HL-60 (cell line): ENCODE measurements at places on chromosomes 6 and 20.
A peak's percentile ranks its signal among the peaks of the same experiment; 100 is the strongest.

- no peak for DNase-seq
Measured at GRCh38 chr6:108337721-108338120, 42.9 kb downstream of the AFG1L start.

DNA sequence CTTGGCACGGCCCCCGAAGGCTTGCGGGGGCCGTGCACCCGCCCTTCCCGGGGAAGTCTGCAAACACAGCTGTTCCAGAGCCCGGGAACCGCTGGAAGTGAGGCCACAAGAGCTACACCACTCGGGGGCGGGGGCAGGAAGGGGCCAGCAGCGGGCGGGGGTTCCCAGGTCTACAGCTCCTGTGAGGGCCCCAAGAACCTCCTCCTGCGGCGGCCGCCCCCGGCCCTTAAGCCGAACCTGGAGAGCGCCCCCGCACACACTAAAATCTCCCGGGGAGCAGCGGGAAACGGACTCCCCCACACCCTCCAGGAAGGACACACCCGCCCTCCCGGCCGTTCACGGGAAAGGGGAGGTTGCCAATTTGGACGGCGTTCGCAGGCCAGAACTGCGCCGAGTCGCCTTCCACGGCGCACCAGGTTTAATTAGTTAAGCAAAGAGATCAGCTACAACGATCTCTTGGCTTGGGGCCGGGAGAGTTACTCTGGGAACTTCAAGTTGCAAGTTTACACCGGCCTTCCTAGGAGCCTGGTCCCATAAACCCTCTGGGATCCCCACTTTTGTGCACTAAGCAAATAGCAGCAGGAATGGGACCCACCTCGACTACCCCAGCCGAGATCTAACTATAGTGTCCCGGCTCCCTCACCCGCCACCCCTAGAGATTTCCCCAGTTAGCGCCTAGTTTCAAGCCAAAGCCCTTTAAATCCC is 1.7 kb downstream of the JAG1 start:
- DNase-seq: no peak

GRCh38 chr6:35451354-35452182 is 570 bp upstream of the FANCE start:
- no peak for DNase-seq

- no peak for DNase-seq
Measured at GRCh38 chr6:118377711-118378414, 170.2 kb upstream of the PLN start.

DNA sequence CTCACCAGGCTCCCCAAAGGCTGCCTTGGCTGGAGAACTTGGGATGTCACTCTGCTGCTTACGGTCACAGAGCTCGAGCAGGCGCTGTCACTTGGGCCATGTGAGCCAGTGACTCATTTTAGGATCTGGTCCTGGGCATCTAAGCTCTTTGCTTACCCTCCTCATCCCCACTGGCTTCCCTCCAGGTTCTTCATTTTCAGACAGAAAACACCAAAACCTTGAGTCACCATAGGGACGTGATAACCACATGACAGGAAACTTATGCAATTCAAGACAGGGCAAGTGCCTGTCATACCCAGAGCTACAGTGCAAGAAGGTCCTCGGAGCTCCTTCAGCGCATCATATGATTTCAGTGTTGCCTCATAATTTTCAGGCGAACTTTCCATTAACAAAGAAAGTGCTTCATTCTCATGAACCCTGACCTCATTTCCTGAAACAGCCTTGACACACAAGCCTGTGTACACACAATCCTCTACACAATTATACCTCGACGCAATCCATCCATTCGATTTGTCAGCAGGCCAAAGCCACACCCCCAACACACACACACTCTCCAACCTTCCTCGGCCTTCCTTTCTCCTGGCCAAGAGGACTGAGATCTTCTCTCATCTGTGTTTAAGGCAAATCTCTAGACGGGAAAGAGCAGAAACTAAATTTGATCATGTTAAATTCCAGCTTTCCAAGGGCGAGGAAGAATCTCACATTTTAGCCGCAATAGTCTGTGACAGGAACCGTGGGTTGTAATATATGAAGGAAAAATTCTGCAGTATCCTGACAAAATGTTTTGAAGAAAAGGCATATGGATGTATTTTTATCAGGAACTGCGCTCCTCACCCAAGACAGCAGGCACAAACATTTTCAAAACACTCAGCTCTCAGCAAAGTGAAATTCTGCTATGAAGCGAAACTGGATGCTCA is 25.3 kb downstream of the TBC1D7 start:
- DNase-seq: peak; percentile 97

GRCh38 chr20:3729811-3730540 is 2.5 kb upstream of the HSPA12B start:
- DNase-seq: no peak

DNA sequence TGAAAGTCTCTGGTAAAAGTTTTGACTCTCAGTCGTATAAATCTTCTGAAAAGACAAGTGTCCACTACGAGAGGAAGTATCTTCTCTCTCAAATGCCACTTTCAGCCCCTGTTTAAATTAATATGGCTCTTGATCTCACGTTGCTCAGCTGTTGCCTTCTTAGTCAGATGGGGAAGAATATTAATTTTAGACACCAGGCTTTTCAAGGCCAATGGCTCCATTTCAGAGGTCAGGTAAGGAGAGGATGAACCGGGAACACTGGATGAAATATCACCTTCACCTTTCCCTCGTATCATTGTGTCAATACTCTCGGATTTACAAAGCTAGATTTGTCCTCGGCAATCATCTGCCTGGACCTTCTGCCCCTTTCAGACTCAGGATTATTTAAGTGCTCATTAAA is at the start of gene MYLK4:
Gene MYLK4, minus strand, starts transcription at position 91 of the 400 bp plus-strand sequence. CDS start 1,628 bp downstream, outside the sequence.
- no peak for DNase-seq

DNA sequence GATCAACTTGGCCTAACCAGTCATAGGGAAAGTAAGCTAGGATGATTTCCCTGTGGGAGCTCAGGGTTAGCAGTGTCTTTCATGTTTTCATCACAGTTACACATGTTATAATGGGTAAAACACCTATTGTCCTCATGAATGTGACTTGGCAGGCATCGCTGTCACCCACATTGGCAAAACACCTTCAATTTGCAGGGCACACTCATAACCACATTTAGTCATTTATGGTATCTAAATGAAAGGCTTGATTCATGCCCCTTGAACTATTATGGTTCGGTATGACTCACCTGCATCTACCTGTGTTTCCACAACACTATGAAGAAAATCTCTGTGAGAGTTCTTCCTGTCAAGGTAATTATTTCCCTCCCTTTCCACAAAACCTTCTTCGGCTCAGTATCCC is 49.2 kb downstream of the FRK start:
- DNase-seq: no peak

DNA sequence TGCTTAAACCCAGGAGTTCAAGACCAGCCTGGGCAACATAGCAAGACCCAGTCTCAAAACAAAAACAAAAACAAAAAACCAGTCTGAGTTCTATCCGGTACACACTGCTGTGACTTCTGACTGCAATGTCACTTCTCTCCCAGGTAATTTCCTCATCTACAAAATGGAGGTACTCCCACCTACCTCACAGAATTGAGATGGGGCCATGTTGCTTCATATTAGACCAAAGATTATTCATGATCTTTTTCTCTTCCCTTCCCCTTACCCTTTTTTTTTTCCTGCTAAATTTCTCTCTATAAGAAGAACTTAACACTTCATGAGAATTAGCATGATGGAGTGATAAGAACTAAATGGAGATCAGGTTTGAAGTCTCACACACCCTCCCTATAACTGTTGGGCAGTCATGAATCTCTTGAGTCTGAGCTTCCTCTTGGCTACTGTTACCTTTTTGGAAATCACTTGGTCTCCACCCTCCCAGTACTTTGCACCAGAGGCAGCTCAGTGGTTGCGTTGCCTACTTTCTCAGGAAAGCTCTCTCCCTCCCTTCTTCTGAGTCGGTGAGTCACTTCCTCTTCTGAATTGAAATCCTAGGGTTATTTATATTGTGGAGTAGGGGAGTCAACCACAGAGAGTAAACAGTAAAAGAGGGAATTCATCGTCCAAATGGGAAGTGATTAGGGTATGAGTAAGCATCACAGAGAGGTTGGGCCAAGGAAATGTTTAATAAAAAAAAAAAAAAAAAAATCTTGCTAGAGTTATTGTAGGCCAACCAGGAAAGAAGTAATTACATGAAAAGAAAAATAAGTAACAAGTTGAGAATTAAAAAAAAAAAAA is 59.9 kb upstream of the MAP7 start:
- peak; percentile 96 for DNase-seq

DNA sequence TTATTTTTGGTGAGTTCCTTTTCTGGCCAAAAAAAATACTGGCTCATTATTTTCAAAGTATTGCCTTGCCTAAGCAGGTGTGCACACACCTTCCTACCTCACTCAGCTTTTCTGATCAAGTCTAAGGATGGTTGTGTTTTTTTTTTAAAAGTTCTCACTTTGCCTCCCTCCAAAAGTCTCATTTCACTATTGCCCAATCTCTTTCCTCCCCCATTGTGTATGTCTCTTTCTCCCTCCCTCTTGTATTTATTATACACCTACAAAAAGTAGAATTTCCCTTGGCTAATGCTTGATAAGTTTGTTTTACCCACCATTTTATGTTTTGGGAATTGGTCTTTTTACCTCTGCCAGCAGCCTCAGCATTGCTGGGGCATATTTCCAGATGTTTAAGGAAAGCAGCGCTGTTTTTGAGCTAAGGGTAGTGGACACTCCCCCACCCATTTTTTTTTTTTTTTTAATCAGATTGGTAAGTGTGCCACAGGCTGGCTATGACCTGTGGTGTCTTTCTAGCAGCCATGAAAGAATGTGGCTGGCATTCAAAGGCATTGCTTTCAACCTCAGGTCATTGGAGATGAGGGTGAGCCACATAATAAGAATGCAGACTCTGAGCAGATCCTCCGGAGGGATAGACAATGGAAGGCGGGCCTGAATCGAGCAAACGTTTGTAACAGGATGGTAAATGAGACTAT is 668.6 kb downstream of the UTRN start:
- DNase-seq: no peak

- DNase-seq: no peak
Measured at GRCh38 chr20:18662279-18663040, 74.6 kb downstream of the DTD1 start.

DNA sequence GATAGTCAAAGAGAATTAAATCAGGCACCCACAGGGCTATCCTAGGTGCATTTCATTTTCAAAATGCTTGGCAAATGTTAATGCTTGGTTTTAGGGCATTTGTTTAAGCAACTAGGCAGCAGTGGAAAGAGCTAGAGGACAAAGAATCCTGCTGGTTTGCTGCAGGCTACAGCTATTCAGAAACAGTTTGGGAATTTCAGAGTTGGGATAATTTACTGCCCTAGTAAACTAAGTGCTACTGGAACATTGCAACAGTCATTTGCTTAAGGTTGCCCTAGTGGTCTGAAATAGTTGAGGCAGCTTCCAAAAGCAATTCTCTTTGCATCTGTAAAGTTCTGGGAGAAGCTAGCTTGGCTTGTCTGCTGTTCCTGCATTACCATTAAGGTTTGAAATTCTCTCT is 312.7 kb downstream of the LAMA2 start:
- DNase-seq: no peak

DNA sequence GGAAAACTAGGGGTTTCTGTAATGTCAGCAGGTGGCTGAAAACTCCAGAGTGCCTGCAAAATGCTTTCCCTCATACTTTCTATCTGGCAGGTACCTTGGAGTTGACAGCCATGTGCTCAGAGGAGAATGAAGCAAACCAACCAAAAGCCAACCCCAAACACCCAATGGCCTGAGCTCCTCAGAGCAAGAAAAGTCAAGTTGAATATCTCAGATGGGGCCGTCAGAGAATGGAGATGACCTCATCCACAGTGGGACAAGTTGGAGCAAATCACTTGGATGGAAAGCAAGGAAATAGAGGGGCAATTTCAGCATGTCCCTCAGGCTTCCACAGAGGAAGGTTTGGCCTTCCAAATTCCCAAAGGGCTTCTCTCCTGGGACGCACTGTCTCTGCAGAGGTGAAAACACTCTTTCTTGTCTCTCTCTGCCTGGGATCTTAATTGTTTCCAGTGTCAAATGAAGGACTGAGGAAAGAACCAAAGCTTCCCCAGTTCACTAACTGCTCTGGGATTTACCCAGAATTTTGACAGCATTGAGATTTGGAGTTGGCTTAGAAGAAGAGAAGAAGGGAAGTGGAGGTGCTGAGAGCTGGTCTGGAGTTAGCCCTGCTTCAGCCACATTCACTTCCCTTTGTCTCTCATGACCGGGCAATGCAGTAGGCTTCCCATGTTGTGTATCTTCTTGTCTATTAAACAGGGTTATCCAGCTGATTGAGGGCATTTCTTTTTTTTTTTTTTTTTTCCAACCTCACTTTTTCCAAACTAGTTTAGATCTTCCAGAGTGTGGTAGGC is 42.2 kb downstream of the PRND start:
- peak; percentile 59 for DNase-seq
